ENCODE measurements at places on chromosomes 7 and 10.

DNA sequence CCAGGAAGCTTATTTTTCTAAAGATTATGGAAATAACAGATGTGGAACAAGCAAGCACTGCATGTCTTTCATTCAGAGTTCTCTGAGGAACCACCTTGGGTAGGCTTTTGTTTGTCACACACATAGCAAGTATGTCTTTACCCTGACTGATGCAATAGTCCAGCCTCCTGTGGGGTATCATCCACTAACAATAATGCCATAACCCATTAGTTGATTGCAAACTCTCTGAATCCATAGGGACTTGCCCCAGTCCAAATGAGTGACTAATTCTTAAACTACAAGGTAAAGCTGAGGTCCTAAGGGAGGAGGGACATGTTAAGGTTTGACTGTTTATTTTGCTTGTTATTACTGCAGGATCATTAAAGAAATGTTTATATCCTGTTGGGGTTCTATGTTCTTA lies 151.4 kb upstream of the PRPS1L1 start:
- no peak for DNase-seq

DNA sequence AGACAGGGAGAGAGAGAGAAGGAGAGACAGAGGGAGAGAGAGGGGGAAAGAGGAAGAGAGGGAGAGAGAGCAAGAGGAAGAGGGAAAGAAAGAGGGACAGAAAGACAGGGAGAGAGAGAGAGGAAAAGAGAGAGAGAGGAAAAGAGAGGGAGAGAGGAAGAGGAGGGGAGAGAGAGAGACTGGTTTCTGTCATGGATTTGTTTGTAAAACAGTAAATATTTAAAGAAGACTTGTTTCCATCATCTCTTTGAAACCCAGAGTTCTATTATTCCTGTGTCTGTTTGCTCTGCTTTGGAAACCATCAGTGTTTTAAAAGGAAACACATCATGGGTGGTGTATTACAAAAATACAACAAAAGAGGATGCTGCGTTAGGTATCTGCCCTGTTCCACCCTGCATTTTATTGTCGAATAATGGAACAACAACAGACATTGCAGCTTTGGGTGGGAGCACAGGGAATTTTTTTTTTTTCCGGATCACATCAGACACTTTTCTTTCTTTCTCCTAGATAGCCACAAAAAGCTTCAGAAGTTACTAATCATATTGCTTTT lies 150.7 kb upstream of the RSU1 start:
- no peak for DNase-seq

- DNase-seq, result no peak
These were observed 187.7 kb upstream of the CNTNAP2 start for GRCh38 chr7:145928937-145929336.

GRCh38 chr7:33114976-33115375 lies 5.8 kb upstream of the RP9 start:
- no peak for DNase-seq

DNA sequence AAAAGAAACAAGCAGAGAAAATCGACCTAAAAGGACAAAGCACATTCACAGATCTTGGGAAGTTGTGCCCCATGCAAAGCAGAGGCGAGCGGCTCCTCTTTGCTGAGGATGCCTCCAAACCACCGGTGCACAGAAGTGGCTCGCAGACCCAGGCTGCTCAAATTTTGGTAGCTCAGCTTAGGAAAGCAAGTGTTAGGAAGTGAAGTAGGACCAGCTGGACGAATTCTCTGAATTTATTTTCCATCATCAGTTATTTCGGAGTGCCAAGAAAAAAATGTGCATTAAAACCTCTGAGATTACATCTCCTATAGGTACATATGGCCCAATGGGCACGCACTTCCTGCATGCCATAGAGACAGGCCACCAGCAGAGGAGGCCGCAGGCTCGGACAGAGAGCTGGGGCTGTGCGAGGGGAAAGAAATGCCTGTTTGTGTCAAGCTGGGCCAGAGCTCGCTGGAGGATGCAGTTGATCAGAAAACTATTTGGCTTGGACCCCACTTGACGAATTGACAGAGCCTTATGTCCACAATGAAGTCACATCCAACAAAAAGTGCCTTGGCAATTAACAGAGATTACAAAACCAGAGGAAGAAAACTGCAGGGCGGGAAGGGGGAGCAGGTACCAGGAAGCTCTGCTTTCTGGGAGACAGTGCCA lies 122.3 kb upstream of the LYZL2 start:
- no peak for DNase-seq

DNA sequence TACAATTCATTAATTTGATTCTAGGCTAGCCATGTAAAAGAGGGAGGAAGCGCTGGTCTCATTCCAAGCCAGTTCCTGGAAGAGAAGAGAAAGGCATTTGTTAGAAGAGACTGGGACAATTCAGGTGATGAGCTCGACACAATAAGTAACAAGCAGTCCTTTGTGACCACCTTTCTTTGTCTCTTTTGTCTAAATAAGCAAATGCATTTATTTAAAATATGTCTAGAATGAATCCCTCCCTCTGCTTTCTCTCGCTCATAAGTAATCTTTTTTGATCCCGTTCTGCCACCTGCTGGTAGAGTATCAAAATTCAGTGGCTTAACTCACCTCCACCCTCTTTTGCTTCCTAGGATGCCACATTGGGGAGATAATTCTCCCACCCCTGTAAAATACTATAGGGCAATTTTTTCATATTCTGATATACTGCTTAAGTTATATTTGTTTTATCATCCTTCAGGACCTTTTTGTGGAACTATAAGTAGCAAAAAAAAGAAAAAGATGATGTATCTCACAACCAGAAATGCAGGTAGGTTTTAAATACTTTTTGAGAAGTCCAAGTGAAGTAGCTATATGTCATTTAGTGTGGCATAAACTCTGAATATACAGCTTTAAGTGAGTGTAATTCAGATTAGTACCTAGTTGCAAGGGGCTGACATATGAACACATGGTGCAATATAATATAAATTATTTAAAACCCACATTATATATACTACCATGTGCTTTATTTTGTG lies 91.5 kb downstream of the GSDME start:
- peak; percentile 19 for DNase-seq

DNA sequence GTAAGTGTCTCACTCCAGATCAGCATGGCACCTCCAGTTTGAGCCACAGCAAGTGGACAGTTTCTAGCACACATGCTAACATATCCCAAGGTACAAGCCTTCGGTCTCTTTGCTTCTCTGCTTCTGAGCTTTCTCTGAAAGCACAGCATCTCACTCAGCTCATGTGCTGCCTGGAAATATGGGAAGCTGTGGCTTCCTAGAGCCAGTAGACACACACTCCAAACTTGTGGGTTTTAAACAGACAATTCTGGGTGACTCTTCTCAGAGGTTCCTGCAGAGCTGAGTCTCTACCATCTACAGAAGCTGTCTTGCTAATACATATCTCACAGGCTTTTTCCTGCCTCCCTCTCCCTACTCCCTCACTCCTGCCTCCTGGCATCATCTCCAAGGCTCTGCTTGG lies 23.9 kb upstream of the TMEM273 start:
- no peak for DNase-seq

DNA sequence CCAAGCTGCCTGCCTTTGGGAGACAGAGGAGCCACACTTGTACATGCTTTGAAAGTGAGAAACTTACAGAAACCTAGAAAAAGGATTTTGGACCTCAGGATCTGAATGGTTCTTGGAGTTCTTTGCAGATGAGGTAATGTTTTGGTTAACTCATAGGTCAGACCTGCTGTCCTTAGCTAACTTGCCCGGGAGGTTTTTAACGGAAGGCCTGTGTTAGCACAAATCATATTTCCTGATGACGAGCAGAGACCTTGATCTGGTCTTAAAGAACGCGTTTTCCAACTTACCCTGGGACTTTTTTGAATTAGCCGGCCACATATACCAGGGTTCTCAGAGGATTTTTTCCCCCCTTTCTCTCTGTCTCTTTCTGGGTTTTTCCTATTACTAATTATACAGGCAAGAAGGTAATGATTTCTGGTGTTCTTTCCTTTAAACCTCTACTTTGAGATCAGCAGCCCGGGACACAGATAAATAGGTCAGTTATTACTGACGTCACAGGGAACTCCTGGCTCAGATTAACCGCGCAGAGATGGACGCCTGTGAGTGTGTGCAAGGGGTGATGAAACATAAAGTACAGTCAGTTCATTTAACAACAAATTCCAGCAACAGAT lies 101.7 kb upstream of the KLF6 start:
- no peak for DNase-seq

DNA sequence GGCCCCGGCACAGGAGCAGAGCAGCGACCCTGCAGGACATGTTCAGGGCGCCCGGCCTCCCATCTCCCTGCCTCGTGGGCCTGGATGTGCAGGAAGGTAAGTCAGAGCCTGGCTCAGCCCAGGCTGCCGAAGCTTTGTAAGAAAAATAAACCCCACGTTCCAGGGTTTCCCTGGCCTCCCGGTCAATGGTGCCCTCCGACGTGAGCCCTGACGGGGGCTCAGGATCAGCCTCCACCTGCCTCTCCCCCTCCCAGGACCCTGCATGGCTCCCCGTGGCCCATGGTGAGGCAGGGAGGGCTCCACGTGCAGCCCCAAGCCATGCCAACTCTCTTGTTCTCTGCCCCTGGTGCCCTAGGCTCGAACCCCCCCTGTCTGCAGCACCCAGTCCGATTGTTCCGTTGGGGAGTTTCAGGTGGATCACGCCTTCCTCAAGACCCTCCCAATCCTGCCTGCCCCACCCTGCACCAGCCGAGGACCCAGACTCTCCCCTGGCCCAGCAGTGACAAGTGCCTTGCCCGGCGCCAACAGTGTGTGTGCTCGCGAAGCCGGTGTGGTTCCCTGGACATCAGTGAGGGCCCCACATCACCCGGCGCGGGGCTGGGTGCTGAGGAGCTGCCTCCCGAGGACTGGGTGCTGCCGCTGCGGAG lies 73.2 kb downstream of the PDGFA start:
- no peak for DNase-seq

DNA sequence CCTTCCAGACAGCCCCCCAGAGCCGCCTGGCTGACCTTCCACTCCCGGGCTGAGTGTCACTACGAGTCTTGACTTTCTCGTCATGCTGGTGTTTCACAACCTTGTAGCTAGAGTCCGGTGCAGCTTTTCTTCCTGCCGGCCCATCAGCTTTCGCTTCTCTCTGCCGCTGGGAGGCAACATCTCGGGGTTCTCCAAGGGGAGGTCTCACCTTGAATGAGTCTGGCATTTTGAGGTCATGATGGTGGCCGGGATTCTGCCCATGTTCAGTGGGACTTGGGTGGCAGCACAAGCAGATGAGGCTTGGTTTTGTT lies 285.2 kb downstream of the CAMK1D start:
- DNase-seq, result no peak

- no peak for DNase-seq
These were observed 43.8 kb downstream of the ETV1 start for GRCh38 chr7:13945670-13946069.

DNA sequence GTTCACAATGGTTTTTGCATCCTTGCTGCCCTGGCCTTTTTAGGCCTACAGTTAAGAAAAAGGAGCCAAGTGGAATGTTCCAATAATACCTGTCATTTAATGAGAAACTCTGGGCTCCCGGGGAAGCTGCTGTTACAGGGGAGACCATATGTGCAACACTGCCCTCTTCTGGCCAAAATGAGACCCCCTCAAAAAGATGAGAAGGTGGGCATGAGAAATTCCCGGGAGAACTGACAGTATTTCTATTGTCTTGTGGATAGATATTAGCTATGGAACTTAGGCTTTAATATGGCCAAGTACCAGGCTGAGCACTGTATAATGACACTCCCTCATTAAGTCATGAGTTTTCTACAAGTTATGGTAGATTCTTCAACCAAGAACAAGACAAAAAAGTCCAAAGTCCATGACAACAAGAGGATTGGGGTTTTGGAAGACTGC lies 99.4 kb downstream of the CCDC3 start:
- DNase-seq, result peak; percentile 5

DNA sequence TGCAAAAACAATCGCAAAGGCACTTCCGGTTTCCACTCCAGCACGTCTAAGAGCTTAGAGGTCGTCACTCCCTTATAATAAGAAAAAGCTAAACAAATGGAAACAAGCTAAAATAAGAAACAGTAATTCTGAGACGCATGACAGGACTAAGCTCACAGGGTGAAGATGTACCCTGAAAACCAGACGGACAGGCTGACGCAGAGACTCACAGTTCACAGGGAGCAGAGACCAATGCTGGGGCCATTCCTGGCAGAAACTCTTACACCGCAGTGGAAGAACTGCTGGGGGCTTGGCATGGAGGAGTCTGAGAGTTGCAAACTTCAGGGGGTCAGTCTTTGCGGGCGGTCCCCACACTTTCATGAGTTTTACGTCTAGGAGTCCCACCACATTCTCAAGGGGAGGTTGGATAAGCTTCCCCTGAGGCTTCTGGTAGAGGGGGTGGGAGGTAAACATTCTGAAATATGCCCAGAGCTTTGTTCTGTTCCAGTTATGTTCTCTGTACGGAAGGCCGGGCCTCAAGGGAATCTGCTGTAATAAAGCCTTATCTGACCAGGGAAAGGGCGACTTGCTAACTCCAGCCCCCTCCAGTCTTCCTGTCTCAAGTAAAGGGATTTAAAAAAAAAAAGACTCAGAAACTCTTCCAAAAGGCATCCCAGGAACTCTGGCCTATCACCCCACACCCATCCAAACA lies 47.8 kb downstream of the BRI3 start:
- no peak for DNase-seq

DNA sequence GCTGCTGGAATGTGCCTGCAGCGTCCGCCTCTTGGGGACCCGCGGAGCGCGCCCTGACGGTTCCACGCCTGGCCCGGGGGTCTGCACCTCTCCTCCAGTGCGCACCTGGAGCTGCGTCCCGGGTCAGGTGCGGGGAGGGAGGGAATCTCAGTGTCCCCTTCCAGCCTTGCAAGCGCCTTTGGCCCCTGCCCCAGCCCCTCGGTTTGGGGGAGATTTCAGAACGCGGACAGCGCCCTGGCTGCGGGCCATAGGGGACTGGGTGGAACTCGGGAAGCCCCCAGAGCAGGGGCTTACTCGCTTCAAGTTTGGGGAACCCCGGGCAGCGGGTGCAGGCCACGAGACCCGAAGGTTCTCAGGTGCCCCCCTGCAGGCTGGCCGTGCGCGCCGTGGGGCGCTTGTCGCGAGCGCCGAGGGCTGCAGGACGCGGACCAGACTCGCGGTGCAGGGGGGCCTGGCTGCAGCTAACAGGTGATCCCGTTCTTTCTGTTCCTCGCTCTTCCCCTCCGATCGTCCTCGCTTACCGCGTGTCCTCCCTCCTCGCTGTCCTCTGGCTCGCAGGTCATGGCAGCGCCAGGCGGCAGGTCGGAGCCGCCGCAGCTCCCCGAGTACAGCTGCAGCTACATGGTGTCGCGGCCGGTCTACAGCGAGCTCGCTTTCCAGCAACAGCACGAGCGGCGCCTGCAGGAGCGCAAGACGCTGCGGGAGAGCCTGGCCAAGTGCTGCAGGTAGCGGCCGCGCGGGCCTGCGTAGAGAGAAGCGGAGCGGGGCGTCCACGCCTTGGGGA lies 645 bp downstream of the SLC26A4 start:
- no peak for DNase-seq

- no peak for DNase-seq
These were observed 626.3 kb downstream of the POM121L12 start for GRCh38 chr7:53661645-53662217.

- no peak for DNase-seq
These were observed 559 bp downstream of the VWC2 start for GRCh38 chr7:49773936-49774458.
